ENCODE measurements at places on chromosomes 1 and 21.
A peak's percentile ranks its signal among the peaks of the same experiment; 100 is the strongest.

DNA sequence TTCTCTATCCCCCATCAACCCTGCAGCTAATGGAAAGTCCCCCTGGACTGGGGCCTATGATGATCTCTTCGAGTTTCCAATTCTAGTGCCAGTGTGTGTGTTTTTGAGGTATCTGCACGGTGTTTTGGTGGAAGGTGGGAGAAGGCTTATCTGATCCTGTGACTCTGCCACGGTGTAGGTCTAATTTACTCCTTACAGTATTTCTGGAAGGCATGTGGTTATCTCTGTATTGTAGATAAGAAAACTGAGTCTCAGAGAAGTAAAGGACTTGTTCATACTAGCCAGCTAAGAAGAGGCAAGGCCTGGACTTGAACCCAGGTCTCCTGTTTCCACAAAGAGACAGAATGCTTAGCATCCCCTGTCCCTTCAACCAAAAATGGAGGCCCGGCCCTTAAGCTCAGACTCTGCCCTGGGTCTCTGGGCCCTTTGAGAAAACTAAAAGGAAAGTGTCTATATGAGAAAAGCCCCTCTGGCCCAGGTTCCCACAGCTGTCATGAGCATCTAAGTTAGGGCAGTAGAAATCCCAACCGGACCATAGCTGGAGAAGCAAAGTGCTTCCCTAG, 20.3 kb downstream of the RIMS3 start:
- DNase-seq, result no peak

GRCh38 chr1:44442791-44443190, 37.7 kb downstream of the RNF220 start:
- DNase-seq, result no peak

GRCh38 chr1:156228501-156228900, 13.5 kb upstream of the BGLAP start:
- DNase-seq, result no peak

DNA sequence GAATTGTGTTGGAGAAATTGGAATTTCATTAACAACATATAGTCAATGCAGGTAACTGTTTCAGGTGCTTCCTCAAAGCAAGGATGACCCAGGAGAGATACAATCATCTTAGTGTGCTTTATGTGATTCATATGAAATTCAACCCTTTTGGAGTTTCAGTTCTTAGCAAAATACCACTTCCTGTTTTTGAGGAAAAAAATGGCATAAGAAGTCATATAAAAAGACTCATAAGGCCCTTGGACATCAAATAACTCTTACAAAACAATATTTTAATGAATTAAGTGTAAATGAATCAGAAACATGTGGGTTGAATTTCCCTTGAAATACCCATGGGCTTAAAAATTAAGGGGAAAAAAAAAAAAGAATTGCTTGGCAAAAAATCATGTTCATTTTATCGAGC, 926.6 kb downstream of the LTN1 start:
- peak; percentile 19 for DNase-seq

- no peak for DNase-seq
Measured at GRCh38 chr1:63051886-63052285, 268.0 kb downstream of the ATG4C start.

GRCh38 chr1:204361341-204361771, 1.6 kb upstream of the PLEKHA6 start:
- no peak for DNase-seq

DNA sequence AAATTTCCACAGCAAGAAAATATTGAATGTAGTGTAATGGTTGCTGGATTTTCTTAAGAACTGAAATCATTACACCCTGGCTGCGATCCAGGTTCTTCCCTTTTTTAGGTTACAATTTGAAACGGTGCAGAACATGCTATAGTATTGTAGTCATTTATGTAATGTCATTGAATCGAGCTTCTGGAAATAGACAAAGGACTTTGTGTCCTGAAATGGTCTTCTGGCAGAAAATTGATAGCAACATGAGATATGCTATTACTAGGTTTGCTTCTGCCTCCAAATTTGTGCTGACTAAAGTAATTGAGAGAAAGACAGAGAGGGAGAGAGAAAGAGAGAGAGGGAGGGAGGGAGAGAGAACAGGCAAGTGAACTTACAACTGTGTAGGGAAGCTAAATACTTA, 146.2 kb upstream of the NFIA start:
- peak; percentile 10 for DNase-seq

DNA sequence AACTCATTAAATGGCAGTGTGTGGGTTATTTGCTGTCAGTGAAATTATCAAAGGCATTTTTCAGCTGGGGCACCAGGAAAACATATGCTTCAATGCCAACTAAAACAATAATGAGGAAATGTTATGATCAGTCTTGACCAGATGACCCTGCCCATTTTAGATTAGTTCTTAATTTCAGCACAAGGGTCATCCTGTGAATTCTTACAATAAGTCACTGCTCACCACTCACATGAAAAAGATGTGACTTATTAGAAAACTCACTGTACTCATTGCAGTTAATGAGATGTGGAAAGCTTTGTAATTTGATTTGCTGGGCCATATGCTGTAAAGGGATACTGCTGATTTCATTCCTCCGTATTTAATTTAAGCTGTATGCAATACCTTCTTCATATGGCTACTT, 178.5 kb upstream of the LMO4 start:
- no peak for DNase-seq

DNA sequence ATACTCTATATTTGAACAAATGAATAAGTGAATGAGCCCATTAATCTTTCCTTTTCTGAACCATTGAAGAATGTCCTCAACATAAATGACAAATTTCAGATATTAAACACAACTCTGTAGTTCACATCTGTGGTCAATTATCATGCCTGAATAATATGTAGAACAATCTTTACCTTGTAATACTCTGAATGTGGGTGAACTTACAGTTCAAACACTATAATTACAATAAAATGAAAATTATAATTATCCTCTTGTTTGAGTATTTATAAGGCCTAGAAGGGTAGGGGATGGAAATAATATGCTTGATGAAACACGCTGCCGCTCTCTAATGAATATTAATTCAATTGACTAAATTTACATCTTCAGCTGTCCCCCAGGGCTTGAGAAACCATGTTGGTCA, 8.7 kb upstream of the SFPQ start:
- DNase-seq, result no peak

- DNase-seq, result no peak
Measured at GRCh38 chr1:111503585-111504060, at the start of the genes ADORA3 and TMIGD3. Gene ADORA3 (minus strand): TSS chr1:111503633. CDS start chr1:111503354, 279 bp downstream. Gene TMIGD3 (minus strand): TSS chr1:111503633. CDS start chr1:111503354, 279 bp downstream.

DNA sequence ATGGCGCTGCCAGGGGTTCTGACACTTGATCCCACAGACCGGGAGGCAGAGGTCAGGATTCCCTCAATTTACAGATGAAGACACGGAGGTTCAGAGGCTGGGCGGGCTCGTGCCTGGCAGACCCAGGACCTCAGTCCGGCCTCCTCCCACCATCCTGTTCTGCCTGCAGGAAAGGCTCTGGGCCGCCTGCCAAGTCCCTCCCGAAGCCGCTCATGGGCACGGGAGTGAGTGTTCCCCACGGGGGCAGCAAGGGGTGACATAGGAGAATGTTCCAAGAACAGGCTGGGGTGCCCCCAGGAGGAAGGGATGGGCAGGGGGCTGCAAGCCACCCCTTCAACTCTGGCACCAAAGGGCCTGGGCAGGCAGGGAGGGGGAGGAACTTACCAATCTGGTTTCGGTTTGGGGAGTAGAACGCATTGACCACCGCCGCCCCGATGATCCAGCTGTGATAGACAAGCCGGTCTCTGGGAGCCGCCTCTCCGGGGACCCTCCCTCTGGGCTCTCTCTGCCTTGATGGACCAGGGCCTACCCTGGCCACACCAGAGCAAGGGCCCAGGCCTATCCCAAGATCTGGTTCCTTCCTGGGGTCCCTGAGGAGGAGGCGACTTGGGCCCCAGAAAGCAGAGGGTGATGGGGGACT, 7.5 kb downstream of the PRXL2B start:
- peak; percentile 13 for DNase-seq

- DNase-seq, result peak; percentile 6
Measured at GRCh38 chr1:74964508-74965102, 169.6 kb upstream of the LHX8 start.

DNA sequence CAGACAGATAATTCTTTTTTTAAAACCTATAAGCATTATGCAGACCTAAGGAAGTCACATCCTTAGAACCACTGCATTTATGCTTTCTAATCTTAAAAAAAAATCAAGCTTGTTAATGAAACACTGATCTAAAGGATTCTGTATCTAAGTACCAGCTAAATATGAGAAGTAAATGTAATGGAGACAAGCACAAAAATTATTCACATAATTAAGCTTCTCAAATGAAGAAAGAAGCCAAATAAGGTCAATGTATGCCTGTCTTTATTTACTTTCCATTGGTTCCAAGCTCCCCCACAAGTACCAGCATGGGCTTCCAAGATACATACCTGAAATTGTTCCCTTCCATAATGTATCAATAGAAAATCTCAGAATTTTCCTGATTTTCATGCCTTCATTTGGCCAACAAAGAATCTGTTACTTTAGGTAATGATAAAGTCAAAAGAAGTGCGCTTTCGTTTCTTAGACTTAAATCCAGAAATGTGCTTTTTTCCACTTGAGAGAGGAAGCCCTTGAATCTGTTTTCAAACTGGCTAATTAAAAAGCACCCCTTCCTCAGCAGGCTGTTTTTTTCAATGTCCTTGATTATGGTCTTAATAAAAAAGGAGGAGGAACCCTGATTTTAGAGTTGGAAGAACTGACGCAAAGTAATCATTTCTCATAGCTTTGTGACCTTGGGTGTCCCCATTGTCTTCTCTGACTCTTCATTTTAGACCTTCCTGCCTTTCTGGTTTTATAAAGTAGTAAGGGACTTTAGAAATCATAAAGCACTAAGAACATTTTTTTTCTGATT, 3.8 kb downstream of the RGS2 start:
- DNase-seq, result peak; percentile 30

DNA sequence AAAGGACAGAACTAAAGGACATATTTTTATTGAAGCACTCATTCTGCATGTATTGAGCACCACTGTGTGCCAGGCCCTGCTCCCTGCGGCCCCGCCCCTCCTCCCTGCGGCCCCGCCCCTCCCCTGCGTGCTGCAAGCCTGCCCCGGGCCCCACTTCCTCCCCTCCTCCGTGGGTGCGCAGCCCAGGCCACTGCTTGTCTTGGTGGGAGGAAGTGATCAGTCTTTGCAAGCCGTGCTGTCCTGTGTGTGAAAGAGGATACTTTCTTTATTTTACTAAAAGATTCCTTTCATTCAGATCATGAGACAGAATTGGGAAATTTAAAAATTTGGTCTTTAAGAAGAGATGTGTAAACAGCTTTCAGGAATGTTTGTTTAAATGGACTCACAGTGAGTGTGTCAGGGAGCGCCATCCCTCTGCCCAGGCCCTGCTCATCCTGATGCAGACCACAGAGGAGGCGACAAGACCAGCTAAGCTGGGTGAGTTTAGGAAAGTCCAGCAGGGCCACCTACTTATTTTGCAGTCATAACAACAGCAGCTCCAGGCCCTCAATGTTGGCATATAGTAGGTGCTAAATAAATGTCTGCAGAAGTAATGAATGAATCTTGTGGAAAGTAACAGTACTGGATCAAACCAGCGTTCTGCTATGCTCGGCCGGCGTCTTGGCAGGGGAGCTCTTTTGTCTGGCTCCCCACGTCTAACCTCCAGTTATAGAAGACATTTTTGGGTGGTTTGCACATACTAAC, 88.3 kb upstream of the SELENON start:
- peak; percentile 45 for DNase-seq

DNA sequence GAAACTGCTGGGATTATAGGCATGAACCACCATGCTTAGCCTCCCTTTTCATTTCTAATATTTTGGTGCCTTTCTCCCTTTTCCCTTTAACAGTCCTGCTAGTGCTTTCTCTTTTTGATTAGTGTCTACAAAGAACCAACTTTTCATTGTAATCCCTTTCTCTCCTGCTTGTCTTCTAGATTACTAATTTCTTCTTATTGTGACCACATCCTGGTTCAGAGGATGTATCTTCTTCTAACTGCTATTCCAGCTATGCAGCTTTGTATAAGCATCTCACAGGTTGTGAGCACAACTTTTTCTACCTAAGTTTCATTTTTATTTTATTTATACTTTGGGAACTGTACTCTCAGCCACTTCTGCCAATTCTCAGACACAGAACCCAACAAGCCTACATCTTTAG, 14.7 kb downstream of the ZNF648 start:
- DNase-seq, result no peak

DNA sequence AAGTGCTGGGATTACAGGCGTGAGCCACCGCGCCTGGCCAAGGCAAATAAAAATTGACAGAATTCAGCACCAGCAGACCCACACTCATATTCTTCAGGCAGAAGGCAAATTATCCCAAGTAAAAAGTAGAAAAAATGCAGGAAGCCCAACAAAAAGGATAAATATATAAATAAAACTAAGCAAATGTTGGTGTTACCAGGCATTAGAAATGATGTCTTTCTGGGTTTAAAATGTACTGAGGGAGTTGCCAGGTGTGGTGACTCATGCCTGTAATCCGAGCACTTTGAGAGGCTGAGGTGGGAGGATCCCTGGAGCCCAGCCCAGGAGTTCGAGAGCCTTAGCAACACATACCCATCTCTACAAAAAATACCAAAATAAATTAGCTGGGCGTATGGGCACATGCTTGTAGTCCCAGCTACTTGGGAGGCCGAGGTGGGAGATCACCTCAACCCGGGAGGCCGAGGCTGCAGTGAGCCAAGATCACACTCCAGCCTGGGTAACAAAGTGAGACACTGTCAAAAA, 6.3 kb downstream of the INTS11 start:
- DNase-seq, result peak; percentile 94

- peak; percentile 11 for DNase-seq
Measured at GRCh38 chr1:179206812-179207211, 22.7 kb downstream of the ABL2 start.

GRCh38 chr1:11337580-11338073, 64.6 kb downstream of the UBIAD1 start:
- DNase-seq, result peak; percentile 12

- DNase-seq, result no peak
Measured at GRCh38 chr1:244383278-244383884, 68.3 kb downstream of the ADSS2 start.

- no peak for DNase-seq
Measured at GRCh38 chr21:43766734-43767497, 9.2 kb downstream of the CSTB start.

- DNase-seq, result no peak
Measured at GRCh38 chr1:201397675-201398074, 1.4 kb downstream of the LAD1 start.

GRCh38 chr21:32312976-32313375, 14.3 kb downstream of the MRAP start:
- no peak for DNase-seq

- no peak for DNase-seq
Measured at GRCh38 chr1:232333419-232333767, 296.5 kb downstream of the SIPA1L2 start.

GRCh38 chr1:35748326-35748725, 21.5 kb downstream of the CLSPN start:
- DNase-seq, result peak; percentile 23

DNA sequence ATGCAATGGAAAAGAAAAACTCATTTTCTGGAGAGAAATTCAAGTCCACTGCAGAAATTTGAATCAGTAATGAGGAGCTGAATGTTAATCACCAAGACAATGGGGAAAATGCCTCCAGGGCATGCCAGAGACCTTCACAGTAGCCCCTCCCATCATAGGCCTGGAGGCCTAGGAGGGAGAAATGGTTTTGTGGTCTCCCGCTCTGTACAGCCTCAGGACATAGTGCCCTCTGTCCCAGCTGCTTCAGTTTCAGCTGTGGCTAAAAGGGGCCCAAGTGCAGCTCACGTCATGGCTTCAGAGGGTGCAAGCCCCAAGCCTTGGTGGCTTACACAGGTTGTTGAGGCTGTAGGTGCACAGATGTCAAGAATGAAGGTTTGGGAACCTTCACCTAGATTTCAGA, 223.0 kb downstream of the GRIK1 start:
- no peak for DNase-seq

GRCh38 chr1:162847839-162848453, 13.0 kb downstream of the CCDC190 start:
- peak; percentile 67 for DNase-seq
